HAP-1 (cell line): ENCODE measurements at places on chromosomes 12 and 14.

GRCh38 chr14:93715279-93715927, 72.9 kb downstream of the PRIMA1 start:
- no peak for DNase-seq

DNA sequence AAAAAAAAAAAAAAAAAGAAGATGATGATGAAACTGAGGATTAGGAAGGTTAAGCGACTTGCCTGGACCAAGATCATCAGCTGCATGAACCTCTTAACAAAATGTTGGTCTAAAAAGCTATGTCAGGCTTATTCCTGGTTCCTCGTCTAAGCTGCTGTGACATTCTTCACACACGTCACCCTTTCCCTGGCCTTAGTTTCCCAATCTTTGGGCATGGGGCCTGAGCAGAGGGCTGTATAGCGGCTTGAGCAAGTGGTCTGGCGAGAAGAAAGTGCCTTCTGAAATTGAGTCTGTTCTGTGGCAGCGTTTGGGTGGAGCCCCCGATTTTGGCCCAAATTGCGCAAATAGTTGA, 58.7 kb upstream of the CCND2 start:
- no peak for DNase-seq

- DNase-seq = no peak
Observed at GRCh38 chr12:182381-182892, 31.5 kb downstream of the SLC6A12 start.

DNA sequence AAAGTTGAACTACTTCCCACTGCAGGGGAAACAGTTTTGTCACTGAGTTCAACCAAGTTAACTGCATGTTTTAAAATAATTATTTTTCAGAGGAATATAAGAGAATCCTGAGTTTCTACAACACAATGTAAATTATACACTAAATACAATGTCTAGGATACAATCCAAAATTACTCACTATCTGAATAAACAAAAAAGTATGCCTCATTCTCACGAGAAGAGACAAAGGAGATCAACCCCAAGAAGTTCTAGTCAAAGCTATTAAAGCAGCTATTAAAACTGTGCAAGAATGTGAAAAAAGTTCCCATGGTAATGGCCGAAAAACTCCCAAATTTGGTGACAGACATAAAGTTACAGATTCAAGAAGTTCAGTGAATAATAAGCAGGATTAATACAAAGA, 8.8 kb upstream of the KCNK13 start:
- DNase-seq = no peak

- no peak for DNase-seq
Observed at GRCh38 chr12:5230156-5230555, 186.5 kb downstream of the KCNA5 start.

DNA sequence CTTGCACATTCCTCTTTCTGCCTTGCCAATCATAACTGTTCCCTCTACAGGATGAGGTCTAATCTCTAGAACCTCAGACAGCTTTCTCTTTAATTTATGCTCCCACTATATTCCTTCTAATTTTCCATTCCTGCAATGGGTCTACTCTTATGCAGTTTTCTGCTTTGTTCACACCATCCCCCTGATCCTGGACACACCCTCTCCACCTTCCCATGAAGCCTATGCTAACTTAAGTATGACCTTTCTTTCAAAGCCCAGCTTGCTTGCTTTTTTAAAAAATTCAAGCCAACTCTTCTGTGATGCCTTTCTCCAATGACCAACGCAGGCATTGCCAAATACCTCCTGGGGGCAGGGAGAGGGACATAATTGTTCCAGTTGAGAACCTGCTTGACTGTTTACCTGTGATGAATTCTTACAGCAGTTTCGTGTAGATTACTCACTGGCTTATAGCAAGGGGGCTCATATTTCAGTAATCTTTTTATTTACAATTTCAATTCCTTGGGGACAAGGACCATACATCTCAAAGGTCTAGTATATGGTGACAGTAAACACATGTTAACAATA, 7.8 kb downstream of the SLC38A1 start:
- no peak for DNase-seq

- no peak for DNase-seq
Observed at GRCh38 chr12:54405106-54405505, 14.0 kb downstream of the ITGA5 start.

- no peak for DNase-seq
Observed at GRCh38 chr12:22312336-22312735, 22.2 kb downstream of the ST8SIA1 start.

DNA sequence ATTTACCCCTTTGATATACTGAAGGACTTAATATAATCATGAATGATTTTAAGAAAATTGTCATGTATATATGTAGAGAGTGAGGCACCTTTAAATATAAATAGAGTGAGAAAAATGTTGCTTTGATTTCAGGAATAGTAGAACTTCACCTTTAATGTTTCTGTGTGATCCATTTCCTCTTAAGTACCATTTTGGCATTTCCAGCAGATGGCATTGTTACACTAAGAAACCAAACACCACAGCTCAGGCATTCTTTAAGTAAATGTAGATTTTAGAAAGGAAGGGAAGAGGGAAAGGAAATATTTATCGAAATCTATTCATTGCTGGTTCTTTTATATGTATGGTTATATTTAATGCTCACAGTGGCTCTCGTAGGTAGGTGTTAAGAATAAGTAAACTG, 556.7 kb upstream of the FBXO33 start:
- peak; percentile 54 for DNase-seq

GRCh38 chr12:127383281-127383680, 883.7 kb upstream of the TMEM132C start:
- no peak for DNase-seq

DNA sequence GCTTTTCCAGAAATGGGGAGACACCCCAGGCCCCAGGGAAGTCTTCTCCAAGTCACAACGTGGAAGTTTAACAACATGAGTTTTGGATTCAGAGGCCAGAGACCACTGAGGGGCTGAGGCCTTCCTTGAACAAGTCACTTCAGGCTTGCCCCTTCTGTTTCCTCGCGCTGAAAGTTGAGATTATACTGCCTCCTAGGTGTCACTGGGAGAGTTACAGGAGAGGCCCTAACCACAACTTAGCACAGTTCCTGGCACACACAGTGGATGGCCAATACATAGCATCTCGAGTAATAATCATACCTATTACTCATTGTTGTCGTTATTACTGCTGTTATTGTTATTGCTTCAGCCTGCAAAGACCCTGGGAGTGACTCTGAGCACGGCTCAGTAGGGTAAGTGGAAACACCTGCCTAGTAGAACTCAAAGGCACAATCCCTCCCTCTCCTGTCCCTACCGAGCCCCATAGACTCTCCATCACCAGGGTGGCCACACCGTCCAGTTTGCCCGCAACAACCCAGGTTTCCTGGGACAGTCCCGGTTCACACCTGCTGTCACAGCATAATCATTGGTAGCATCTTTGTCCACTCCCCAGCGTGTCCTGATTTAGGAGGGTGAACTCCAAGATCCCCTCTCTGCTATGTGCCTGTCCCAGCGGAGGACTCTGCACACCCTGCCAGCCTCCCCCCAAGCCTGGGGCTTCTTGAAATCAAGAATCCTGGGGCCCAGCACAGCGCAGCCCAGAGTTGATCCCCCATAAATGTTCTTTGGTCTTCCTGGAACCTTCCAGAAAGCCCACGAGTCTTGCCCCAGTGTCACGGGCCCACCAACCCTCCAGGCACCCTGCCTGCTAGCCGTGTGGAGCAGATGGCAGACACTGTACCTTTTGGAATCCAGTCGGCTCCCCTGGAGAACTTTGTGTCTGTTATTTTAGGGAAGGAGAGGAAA, 85.0 kb downstream of the SYNE3 start:
- DNase-seq = peak; percentile 11

DNA sequence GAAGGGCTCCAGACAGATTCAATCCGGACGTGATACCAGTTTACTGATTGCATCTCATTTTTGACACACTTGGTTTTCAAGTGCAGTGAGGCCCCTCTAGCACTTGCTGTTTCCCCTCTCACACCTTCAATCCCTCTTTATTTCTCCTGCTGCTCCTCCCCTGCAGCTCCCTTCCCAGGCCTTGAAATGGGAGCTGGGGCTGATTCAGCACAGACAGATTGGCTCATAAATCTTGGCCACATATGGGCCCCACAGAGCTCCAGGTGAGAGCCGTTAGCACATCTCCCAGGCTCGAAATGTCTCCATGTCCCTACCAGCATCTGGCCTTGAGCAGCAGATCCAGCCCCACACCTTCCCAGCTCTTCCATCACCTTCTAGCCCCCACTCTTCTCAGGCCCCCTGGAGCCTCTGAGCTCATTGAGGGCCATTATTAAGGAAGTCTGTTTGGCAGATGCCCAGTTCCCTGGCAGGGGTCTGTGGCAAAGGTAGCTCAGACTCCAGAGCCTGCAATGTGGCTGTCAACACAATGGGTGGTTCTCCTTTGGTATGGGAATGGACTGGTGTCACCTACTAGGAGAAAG, 220.3 kb upstream of the FKBP4 start:
- DNase-seq = no peak

DNA sequence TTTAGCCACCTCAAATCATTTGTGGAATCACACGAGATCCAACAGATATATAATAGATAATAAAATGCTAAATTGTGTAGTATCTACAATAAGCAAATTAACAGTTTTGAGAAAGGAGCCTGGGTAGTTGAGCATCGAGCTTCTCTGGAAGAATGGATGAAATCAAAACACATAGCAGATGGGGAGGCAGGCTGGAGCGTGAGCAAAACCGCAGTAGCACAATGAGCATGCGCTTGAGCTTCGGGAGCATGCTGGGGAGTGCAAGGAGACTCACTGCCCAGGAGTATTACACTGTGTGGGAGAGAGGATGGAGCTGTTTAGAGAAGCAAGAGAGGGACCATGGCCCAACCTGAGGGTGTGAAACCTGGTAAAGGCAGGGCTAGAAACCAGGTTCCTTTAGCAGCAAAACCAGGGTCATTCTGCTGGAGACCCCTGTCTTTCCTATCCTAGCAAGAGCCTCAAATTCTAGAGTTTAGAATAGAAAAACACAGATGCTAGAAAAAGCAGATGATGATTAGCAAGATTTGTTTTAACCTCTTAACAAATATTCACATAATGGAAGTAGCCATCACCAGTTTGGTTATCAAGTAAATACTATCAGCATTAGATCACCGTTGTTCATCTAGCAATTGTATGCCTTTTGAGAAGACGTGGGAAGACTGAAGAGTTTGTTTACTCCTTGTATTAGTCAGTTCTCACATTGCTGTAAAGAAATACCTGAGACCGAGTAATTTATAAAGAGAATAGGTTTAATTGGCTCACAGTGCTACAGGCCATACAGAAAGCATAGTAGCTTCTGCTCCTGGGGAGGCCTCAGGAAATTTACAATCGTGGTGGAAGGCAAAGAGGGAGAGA, 484.8 kb downstream of the EGLN3 start:
- DNase-seq = no peak

DNA sequence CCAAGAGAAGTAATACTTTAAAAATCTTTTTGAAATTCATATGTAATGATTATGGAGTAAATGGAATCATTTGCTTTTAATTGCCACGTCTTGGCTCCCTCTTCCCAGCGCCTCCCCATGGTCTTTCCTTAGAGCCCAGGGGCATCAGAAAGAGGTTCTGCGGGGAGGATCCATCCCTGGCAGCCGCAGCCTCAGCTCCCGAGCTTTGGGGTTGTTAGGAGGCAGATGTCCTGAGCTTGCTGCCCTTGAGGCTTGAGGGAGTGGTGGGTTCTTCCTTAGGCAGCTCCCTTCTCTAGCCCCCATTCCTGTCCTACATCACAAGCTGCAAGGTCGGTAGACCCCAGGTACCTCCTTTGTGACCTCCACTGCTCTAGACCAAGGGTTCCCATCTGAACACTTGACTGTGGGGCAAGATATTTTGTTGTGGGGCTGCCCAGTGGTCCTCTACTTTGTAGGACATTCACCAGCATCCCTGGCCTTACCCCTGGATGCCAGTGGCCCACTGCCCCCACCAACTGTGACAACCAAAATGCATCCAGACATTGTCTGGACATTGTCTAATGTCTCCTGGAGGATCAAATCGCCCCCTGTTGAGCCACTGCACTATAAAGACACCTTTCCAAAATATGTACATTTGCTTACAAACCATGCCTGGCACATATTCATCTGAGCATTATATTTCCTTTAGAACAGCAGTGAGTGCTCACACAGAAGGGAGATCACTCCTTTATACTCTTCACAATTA, 6.3 kb downstream of the PPP2R5C start:
- DNase-seq = no peak

GRCh38 chr12:89328151-89329030, 23.9 kb downstream of the DUSP6 start:
- DNase-seq = no peak

- no peak for DNase-seq
Observed at GRCh38 chr14:104694475-104694950, 5.1 kb downstream of the INF2 start.

GRCh38 chr12:92493816-92494215, 209.0 kb upstream of the PLEKHG7 start:
- no peak for DNase-seq

GRCh38 chr12:123096741-123097140, 54.1 kb downstream of the PITPNM2 start:
- DNase-seq = no peak

DNA sequence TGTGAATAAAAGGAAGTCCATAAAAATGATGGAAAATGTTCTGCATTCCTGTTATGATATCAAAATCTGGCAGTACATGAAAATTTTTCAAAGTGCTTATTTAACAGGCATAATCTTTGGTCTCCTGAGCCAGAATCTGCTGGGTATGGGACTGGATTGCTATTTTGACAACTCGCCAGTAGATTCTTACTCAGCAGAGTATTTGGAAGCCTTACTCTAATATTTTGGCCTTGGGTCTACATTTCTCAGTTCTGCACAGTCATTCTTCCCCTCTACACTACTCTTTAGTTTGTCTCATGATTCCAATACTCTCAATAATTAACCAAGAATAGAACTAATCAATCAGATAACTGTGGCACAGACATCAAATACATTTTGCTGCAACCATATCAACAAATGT, 1.1 kb upstream of the SLCO1B1 start:
- no peak for DNase-seq

GRCh38 chr12:122963941-122964265, 2.4 kb downstream of the ABCB9 start:
- no peak for DNase-seq

DNA sequence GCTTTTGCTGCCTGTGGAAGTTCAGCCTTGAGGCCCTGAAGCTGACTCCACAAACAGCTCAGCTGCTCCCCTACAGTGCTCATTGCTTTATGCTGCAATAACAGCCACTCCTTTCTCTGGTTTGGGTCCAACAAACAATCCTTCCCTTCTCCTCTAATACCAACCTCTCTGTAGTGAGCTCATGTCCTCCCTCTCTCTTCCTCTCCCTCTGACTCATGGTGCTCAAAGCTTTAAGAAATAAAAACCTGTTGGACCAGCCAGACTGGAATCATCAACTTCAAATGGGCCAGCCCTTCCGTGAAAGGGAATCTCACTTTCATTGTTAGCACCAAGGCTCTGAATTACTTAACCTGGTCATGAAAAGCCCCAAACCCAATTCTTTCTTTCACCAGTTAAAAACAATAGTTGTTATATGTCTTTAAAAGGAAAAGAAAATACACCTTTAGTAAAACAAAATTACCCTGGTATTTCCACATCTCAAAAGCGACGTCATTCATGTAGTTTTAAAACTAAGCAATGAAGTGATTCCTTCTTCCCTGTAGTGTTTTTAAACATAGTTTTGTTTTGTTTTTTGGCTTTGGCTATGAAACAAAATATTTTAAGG, 126.4 kb downstream of the DUSP6 start:
- no peak for DNase-seq
